ENCODE measurements at places on chromosomes 1 and 21.

DNA sequence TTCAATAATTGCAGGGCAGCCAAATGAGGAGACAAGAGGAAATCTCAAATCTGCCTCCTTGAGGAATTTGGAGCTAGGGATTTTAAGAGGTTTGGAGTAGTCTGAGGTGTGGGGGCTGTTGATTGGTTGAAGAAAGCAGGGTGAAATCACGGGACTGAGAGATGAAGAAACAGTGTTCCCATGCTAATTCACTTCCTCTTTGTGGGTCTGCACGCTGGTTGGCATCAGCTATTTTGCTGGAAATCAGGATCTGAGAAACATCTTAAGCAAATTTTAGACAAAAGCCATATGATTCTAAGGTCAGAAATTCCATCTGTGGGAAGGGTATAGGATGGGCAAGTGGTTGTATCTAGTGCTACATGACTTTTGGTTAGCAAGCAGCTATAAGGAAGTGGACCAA is 107.1 kb upstream of the PAXBP1 start:
- DNase-seq: no peak

- no peak for DNase-seq
These were observed 10.3 kb downstream of the POFUT2 start for GRCh38 chr21:45277101-45278045.

GRCh38 chr1:119613769-119614720 is 34.0 kb downstream of the ZNF697 start:
- DNase-seq: peak; percentile 91

DNA sequence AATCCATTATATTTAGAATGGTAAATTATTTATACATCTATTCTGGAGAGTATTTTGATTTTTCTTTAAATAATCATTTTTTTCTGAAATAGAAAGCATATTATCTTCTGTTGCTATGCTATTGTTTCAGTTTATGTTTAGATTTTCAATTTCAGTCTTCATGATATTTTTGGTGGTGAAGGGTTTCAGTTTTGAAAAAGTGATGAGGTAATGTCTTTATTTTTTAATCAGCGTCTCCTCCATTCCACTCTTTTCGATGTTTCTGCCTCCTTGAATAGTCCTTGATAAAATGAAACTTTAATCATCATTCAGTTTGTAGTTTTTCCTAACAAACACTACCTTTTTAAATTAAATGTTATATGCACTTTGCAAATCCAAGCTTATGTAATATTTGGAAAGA is 428.6 kb downstream of the PTPRC start:
- DNase-seq: no peak

- no peak for DNase-seq
These were observed 1.5 kb upstream of the PMVK start for GRCh38 chr1:154937988-154938386.

- no peak for DNase-seq
These were observed 7.7 kb downstream of the SNX27 start for GRCh38 chr1:151619489-151620093.

All from kidney (tissue), 22 donors.